ENCODE measurements at places on chromosomes 12 and 14.

GRCh38 chr14:95490138-95490509, 26.3 kb downstream of the SYNE3 start:
- no peak overlapping the region for H3K4me3 ChIP-seq
- no peaks in the 10 kb centered on the region for H3K27me3 ChIP-seq
- peaks cover 36% of the 10 kb centered on the region for H3K4me1 ChIP-seq

GRCh38 chr14:38207736-38208617, at the start of gene SSTR1:
SSTR1 (plus strand) TSS chr14:38207904; CDS start chr14:38209390, 1,486 bp downstream.
- peaks cover 17% of the 10 kb centered on the region for H3K4me1 ChIP-seq
- H3K27me3 ChIP-seq: peaks cover 48% of the 10 kb centered on the region
- peaks cover 2% of the 10 kb centered on the region for H3K36me3 ChIP-seq

- no peaks in the 10 kb centered on the region for H3K36me3 ChIP-seq
- no peak for DNase-seq
- no peaks in the 10 kb centered on the region for H3K27me3 ChIP-seq
Measured at GRCh38 chr12:16086462-16086861, 175.3 kb downstream of the DERA start.

DNA sequence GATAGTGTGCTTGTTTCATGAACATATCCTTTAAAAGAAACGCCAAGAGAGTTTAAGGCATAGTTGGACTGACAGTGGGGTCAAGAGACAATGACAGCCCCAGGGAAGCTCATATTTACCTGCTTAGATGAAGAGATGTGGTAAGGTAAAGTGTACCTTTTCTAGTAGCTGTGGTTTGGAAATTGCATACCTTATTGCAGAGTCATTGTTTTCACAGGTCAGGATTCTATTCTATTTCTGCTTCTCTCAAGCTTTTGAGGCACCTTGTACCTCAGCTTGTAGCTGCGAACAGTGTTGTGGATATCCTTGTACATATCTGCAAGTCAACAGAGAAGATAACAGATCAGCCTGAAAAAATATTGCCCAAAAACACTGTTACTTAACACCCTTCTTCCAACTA, 47.7 kb downstream of the ATP6V1D start:
- peaks cover 4% of the 10 kb centered on the region for H3K36me3 ChIP-seq
- H3K4me3 ChIP-seq: no peak overlapping the region
- no peaks in the 10 kb centered on the region for H3K27me3 ChIP-seq

DNA sequence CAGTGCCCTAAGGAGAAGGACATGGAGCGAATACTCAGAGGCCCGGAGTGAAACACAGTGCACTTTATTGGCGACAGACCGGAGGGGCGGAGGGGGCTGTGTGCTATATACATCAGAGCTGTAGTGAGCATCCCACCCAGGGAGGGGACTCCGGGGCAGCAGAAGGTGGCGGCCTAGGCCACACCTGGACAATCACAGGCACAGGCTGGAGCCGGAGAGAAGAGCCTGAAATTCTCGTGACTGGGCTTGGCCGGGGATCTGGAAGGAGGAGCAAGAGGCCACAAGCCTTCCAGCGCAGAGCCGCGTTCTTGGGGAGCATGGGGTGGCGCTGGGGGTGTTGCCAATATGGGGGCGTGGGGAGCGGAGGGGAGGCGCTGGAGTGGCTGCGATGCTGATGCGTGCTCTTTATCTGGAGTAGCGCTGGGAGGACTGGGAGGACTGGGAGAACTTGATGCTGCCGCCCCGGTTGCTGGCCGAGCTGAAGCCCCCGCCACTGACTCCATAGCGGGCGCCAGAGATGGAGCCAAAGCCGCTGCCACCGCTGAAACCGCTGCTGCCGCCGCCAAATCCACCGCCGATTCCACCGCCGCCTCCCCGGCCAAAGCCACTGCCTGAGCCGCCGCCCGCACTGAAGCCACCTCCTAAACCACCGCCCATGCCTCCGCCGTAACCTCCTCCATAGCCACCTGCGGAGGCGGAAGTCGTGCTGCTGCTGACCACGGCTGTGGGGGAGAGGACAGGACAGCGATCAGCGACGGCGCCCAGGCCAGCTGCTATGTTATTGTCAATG, 6.1 kb downstream of the KRT3 start:
- peaks cover 28% of the 10 kb centered on the region for H3K4me1 ChIP-seq
- no peak overlapping the region for H3K4me3 ChIP-seq
- H3K27me3 ChIP-seq: peaks cover 23% of the 10 kb centered on the region
- no peak overlapping the region for H3K27ac ChIP-seq
- peak; percentile 14 for DNase-seq

GRCh38 chr12:89547101-89547500, 21.3 kb upstream of the POC1B start:
- DNase-seq: no peak
- peaks cover 4% of the 10 kb centered on the region for H3K4me1 ChIP-seq
- H3K36me3 ChIP-seq: no peaks in the 10 kb centered on the region
- H3K27me3 ChIP-seq: no peaks in the 10 kb centered on the region

GRCh38 chr12:4951601-4952000, 41.9 kb downstream of the KCNA1 start:
- no peak overlapping the region for H3K27ac ChIP-seq
- no peaks in the 10 kb centered on the region for H3K4me1 ChIP-seq
- peaks cover 24% of the 10 kb centered on the region for H3K27me3 ChIP-seq
- DNase-seq: no peak

- H3K36me3 ChIP-seq: peaks cover 16% of the 10 kb centered on the region
- H3K4me1 ChIP-seq: peaks cover 3% of the 10 kb centered on the region
- H3K27ac ChIP-seq: no peak overlapping the region
- no peak overlapping the region for H3K4me3 ChIP-seq
Measured at GRCh38 chr12:56593909-56594621, 36.1 kb downstream of the BAZ2A start.

DNA sequence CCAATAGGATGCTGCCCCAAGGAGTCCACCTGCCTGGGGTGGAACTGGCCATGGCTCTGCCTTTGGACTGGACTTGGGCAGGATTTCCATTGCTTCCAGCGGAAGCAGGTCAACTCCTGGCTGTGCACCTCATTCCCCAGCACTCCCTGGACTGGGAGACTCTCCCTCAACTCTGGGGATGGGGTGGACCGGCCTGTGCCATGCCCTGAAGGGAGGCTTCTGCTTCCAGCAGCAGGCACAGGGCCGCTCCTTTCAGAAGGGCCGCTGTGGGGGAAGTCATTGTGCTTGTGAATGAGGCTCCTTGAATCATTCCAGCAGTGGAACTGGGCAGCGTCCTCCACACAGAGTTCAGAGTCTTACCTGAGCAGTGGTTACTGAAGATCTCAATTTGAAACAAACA, 23.0 kb downstream of the TCHP start:
- H3K4me1 ChIP-seq: no peaks in the 10 kb centered on the region
- peaks cover 24% of the 10 kb centered on the region for H3K36me3 ChIP-seq
- DNase-seq: no peak
- H3K4me3 ChIP-seq: no peak overlapping the region

- no peak overlapping the region for H3K27ac ChIP-seq
- H3K36me3 ChIP-seq: no peaks in the 10 kb centered on the region
- H3K4me3 ChIP-seq: no peak overlapping the region
- peaks cover 16% of the 10 kb centered on the region for H3K4me1 ChIP-seq
- no peak for DNase-seq
Measured at GRCh38 chr12:52682381-52682660, 2.1 kb upstream of the KRT1 start.

DNA sequence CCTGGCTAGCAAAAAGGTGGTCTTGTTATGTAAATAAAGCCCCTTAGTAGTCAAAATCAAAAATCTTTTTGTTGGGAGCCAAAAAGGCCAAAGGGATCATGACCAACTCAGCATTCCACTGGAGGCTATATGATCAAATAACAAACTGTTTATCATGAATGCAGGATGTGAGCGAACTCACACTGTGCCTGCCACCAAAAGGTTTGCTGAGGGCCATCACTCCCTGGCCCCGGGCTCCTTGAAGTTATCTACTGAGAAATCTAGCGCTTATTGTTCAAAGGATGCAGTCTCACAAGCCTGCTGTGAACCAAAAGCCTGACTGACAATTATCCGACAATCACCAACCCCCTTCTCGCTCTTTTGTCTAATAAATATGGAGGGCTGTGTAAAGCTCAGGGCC, 107.2 kb upstream of the DDHD1 start:
- no peak overlapping the region for H3K27ac ChIP-seq
- no peak for DNase-seq
- H3K36me3 ChIP-seq: peaks cover 2% of the 10 kb centered on the region
- no peaks in the 10 kb centered on the region for H3K4me1 ChIP-seq
- no peaks in the 10 kb centered on the region for H3K27me3 ChIP-seq

Data from activated naive CD8-positive, alpha-beta T cell treated with anti-CD3 and anti-CD28 coated beads, Interleukin-2, amount 50 U/mL, for 24 hours (primary cell).